ENCODE measurements at places on chromosomes 5 and 9. TPM values are rescaled to one million over a fixed set of nuclear protein-coding genes. Genes with fewer than 3 reads are reported as not detected.

DNA sequence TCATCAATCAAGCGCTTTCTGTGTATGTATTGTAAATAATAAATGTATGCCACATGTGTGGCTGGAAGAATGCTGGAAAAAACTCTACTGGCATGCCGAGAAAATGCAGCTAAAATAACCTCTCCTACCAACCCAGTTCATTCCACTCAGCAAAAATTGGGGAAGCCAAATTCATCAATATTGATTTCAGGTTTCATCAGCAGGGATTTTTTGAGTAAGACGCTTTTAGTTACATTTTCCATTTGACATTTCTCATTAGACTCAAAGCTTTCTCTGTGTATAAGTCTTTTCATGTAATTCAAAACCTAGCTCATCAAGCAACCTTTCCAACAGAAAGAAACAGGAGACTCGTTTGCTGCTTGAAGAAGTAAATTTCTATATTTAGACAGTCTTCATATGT, 338.1 kb downstream of the DMRT2 start:
- DNase-seq, result no peak

DNA sequence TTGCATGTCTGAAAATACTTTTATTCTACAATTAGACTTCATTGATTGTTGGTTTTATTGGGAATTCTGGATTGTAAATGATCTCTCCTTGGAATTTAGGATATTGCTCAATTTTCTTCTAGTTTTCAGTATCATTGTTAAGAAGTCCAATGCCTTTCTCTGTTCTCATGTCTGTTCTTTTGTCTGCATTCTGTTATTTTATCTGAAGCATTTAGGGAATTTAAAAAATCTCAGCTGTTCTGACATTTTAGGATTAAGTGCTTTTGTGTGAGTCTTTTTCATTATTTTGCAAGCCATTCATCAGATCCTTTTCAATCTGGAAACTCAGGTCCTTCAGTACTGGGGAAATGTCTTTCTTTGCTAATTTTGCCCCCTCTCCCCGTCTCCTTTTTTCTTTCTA, 4.4 kb upstream of the FER start:
- no peak for DNase-seq

The CKMT2 gene
- 0.51 TPM for total RNA-seq

DNA sequence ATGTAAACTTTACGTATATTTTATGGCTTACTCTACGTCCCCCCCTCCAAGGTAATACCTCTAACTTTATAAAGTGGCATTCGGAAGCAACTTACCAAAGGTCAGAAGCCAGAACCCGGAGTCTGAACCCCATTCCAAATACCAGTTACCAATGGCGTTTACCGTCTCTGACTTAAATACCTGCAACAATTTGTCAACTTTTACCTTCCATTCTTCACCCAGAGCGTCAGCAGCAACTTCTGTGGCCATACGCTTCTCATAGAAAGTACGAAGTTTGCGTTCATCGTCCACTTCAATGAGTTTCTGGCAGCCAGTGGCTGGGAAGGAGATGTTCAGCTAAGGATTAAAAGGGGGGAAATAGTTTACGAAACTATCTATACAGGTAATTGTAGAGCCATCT, 753 bp downstream of the RPS6 start:
- DNase-seq, result no peak

GRCh38 chr5:56301069-56301468, 67.9 kb upstream of the ANKRD55 start:
- no peak for DNase-seq

DNA sequence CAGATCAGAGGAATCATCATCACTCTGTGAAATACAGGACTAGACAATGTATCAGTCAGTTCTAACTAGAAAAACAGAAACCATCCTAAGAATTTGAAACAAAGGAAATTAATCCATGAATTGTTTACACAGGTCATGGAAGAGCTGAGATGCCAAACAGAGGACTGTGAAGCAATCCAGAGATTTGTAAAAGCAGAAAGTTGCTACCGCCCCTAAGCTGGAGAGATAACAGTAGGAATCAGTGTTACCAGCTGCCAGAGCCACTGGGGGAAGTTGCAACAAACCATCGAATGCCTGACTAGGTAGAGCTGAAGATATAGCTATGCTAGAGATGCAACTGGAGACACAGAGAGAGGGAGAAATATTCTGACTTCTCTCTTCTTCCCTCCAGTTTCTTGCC, 10.4 kb upstream of the MIER3 start:
- no peak for DNase-seq

The ANKRD31 gene
- 0.34 TPM for total RNA-seq
